ENCODE measurements at places on chromosomes 4 and X.

GRCh38 chr4:109410776-109411175, 22.8 kb upstream of the SEC24B start:
- no peak for DNase-seq

DNA sequence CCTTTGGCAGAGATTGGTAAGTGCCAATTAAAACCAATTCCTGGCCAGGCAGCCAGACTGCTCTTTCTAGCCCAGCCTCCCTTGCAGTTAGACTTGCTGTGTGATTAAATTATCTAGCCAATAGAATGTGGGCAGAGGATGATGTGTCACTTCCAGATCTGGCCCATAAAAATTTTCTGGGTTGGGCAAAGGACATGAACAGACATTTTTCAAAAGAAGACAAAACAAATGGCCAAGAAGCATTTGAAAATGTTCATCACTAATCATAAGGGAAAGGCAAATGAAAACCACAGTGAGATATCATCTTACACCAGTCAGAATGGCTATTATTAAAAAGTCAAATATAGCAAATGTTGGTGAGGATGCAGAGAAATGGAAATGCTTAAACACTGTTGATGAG, 71.4 kb upstream of the STIM2 start:
- DNase-seq = no peak

DNA sequence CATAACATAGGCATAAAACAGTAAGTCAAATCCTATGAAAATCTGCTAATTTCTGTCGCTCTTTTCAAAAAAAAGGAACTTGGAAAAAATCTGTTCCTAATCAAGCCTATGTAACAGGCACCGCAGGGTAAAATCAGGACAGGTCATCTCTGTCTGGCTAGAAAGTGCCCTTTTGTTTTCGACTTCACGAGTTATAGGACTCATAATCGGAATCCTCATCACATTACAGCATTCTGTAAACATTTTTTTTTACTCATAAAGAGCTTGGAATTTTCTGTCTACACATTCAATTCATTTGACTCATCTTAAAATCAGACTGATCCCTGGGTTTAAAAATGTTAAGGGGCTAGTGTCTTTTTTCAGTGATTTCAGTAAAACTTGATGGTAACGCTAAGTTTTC, 181.7 kb upstream of the TBC1D9 start:
- no peak for DNase-seq

DNA sequence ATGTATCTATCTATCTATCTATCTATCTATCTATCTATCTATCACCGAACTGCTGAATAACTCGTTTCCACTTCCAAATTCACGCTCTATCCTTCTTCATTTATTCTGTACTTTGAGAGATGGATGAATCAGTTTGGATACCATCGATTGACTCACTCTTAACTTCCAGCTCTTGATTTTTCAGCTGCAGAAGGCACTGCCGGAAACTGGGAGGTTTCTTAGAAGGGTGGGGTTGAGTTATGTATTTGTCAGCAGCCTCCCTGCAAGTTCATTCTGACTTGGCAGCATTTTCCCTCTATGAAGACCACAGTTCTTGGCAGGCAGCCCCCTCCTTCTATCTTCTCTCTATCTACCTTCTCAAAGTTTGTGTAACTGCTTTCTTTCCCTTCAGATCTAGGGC, 112.0 kb upstream of the MAGEB18 start:
- DNase-seq = no peak

- peak; percentile 55 for DNase-seq
Observed at GRCh38 chr4:150280081-150280895, 202.0 kb downstream of the DCLK2 start.

DNA sequence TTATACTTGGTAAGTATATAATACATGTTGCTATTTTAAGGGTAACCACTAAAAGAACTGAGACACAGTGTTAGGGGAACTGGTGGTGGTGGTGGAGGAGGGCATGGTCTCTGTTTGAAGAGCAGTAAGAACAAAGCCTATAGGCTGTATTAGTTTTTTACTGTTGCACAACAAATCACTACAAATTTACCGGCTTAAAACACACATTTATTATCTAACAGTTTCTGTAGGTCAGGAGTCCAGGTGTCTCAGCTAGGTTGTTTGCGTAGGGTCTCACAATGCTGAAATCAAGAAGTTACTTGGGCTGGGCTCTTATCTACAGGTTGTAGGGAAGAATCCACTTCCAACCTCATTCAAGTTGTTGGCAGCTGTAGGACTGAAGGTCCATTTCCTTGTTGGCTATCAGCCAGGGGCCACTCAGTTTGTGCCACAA, 52.6 kb downstream of the CASK start:
- no peak for DNase-seq

GRCh38 chr4:26687728-26688127, 103.8 kb downstream of the TBC1D19 start:
- no peak for DNase-seq

Measured in inflammatory macrophage treated with lipopolysaccharide for 1 hour (primary cell).